Activated CD4-positive, CD25-positive, alpha-beta regulatory T cell (primary cell): ENCODE measurements at places on chromosomes 4 and X.

GRCh38 chrX:47172549-47172948 is 21.1 kb upstream of the UBA1 start:
- no peak for DNase-seq

- no peak for DNase-seq
Measured at GRCh38 chrX:134737721-134738369, 79.6 kb upstream of the PLAC1 start.

- DNase-seq: no peak
Measured at GRCh38 chrX:67114635-67115034, 429.2 kb upstream of the AR start.

DNA sequence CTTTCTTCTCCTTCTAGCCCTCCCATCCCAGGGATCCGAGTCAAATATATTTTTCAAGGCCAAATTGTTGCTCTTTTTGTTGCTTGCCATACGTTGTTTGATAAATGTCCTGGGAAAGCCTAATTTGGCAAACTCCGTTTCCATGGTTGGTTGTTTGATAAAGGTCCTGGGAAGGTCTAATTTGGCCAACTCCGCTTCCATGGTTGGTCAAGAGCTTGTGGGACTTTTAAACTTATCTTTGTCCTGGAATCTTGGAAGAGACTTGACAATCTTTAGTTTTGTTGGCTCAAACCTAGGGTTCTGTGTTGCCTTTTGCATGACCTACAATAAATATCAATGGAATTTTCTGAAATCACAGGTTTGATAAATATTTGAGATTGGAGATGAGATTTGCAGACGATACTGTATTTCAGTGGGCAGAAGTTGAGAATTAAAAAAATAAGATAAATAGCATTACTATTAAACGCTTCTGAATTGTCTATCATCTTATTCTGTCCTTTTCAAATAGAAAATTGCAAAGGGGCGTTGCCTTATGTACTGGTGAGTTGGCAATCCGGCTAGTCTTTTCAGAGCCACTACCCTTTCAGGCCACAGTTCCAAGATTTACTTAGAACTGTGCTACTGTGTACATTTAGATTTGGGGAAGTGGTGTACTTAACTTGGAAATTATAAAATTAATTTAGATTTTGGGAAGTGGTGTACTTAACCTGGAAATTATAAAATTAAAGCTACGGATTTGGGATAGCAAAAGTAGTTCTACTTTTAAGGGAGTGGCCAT is 804 bp downstream of the OSTC start:
- no peak for DNase-seq

- DNase-seq: no peak
Measured at GRCh38 chr4:38535717-38536116, 128.3 kb upstream of the KLF3 start.

GRCh38 chr4:185210102-185210981 is 944 bp downstream of the SNX25 start:
- peak; percentile 12 for DNase-seq

- no peak for DNase-seq
Measured at GRCh38 chr4:40621592-40622512, 7.8 kb downstream of the RBM47 start.

GRCh38 chr4:138599965-138600364 is 357.8 kb upstream of the SLC7A11 start:
- DNase-seq: no peak

DNA sequence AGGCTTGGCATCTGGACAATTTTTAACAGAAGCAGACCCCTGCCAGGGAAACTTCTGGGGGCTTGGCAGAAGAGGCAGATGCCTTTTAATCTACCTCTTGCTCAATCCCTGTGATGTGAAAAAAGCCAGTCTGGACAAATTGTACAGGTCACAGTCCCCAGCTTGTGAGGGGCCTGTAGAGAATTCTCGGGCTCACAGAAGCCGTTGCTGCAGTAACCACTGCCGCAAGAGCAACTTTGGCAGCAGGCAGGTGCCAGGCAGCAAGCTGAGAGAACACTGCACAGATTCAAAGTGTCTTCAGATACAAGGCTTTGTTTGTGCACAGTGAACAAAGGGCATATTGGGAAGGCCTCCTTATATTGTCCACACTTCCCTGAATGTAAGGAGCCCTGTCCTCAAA is 11.7 kb downstream of the GPKOW start:
- no peak for DNase-seq

DNA sequence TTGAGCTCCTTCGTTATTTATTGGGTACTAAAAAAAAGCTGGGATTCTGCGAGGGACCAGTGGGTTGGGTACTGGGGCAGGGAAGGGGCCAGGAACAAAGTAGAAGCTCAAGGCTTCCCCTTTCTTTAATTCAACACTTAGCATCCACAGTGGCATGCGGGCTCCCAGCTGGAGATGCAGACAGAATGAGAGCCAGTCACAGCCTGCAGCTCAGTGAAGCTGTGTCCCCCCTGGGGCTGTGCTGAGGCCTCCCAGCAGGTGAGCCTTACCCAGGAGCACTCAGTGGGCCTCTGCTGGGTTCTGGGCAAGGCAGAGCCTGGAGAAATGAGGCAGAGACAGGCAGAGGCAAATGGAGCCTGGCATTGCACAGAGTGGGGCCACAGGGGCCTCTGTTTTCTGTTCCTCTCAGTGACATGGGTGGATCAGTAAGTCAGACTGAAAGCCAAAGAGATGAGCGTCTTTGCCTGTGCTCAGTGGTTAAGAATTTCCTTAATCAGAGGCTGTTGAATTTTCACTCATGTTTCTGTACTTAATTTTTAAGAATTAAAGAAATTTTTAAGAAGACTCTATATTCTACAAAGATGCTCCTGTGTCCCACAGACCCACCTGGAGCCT is 181.4 kb upstream of the RBPJ start:
- DNase-seq: no peak

GRCh38 chr4:8919651-8920288 is 48.1 kb upstream of the HMX1 start:
- DNase-seq: no peak

- DNase-seq: no peak
Measured at GRCh38 chrX:19720236-19720635, 167.2 kb downstream of the SH3KBP1 start.

DNA sequence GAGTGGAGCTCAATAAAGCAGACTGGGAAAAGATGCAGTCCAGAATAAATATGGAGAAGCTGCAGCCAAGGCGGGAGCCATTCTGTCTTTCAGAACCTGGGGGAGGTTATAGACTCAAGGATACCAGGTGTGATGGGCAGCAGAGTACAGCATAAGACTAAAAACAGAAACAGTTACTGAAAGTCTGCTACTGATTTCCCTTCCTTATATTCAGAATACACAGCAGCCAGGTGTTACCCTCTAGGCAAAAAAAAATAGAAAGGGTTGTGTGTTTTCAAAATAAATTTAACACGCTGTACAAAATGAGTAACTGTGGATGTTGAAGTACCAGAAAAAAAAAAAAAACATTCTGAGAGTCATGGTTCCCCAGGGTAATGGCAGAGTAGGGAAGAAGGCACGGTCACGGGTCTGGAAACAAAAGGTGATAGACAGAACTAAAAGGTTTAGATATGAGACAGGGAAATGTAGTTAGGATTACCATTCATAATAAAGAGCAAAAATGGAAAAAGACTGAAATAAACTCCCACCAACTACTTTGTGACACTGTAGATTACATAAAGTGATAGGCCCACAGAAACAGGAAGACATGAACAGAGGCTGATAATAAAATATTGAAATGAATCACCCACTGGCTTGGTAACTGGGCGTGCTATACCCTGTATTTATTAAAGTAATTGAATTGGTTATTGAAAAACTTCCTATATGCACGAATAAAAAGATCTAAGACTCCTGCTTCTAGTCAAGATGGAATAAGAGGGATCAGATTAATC is 10.8 kb upstream of the HHIP start:
- no peak for DNase-seq

DNA sequence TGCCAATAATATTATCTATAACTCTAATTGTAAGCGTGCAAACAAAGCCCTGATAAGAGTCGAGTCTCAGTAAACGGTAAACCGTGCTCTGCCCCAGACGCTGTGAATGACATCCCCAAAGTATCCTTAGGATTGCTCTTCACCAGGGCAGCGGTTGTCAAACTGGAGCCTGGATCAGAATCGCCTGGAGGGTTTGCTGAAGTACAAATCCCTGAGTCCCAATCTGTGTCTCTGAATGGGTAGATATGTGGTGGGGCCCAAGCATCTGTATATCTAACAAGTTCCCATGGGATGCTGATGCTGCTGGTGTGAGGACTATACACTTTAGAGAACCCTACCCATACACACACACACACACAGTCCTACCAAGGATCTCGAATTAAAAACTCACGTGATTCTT is 813 bp upstream of the APBB2 start:
- DNase-seq: no peak

- no peak for DNase-seq
Measured at GRCh38 chrX:49271341-49271740, 1.7 kb downstream of the PPP1R3F start.

GRCh38 chrX:134929808-134930207 is 61.0 kb upstream of the SMIM10 start:
- DNase-seq: no peak

GRCh38 chrX:120672389-120672788 is 42.5 kb upstream of the C1GALT1C1 start:
- DNase-seq: no peak

DNA sequence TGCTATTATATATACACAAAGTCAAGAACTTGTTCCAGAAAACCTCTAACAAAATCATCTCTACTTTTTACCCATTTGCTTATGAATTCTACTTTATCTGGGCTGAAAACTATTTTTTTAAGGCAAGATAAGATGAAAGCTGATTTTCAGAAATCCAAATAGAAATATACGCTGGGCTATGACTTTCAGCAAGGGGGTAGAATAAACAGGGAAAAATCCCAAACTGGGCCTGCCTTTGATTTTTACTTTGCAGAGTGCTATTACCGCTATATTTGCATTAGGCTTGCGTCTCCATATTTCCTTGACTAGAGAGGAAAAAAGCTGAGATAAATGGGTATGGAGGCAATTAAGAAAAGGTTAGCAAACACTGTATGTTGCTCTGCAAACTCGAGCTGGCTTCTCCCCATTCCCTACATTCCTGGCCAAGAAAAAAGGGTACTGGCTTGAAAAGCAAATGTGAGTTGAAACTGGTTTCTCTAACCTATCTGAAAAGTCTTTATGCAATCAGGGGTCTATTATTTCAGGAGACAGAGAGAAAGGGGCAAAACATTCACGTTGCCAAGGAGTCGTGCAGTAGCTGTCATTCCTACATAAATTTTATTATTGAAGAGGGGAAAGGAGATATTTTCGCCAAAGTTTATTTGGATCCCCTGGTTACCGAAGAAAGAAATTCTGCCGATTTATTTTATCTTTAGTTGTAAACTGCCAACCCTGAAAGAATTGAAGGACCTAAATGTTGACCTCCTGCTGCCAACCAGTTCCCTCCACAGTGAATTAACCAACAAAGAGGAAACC is 2.2 kb downstream of the TMEM47 start:
- no peak for DNase-seq

GRCh38 chr4:184643731-184644130 is 5.5 kb downstream of the CASP3 start:
- DNase-seq: no peak

GRCh38 chr4:173717581-173717980 is 187.6 kb upstream of the HAND2 start:
- DNase-seq: no peak

DNA sequence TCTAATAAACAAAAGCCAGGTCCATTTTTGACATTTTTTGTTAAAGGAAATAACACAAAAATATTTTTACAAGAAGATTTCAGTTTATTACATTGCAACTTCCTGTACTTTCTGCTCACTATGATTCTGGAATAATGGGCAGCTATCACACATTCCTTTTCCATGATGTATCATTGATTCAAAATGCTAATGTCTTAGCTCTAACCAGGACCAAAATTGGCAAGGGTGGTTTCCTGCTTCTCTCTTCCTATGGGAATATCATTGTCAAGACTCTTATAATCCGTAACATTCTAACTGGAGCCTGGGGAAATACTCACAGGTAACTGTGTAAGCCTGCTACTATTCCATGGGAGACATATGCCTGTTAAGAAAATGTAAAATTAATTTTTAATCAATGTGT is 218.6 kb downstream of the DCAF12L2 start:
- DNase-seq: no peak

GRCh38 chrX:1147611-1148515 is 64.6 kb downstream of the CRLF2 start:
- no peak for DNase-seq

- DNase-seq: no peak
Measured at GRCh38 chr4:123996718-123997510, 600.3 kb downstream of the SPRY1 start.

- DNase-seq: no peak
Measured at GRCh38 chr4:143140696-143141095, 44.0 kb upstream of the USP38 start.

DNA sequence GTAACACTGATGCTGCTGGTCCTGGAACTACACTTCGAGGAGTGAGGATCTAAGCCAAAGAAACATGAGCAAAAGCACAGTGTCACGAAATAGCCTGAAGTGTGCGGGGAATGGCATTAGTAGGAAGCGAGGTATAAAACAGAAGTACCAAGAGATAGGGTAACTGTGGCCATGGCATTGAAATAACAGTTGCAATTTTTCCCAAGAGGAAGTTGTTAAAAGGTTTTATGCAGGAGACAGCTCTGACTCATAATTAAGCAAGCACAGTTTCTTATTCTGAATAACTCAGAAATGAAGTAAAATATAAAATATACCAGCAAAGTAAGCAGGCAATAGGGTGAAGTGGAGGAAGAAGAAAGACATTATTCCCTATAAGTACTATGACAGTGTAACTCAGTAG is 90.3 kb upstream of the TMEM150C start:
- no peak for DNase-seq

GRCh38 chr4:177008071-177008835 is 215.5 kb upstream of the VEGFC start:
- no peak for DNase-seq

GRCh38 chr4:125355791-125356190 is 41.0 kb downstream of the FAT4 start:
- DNase-seq: no peak

- DNase-seq: no peak
Measured at GRCh38 chrX:2542826-2543521, 42.2 kb upstream of the DHRSX start.

- DNase-seq: no peak
Measured at GRCh38 chr4:99382745-99383360, 30.3 kb upstream of the ADH1C start.

GRCh38 chr4:116361790-116362189 is 723.6 kb downstream of the TRAM1L1 start:
- DNase-seq: no peak

DNA sequence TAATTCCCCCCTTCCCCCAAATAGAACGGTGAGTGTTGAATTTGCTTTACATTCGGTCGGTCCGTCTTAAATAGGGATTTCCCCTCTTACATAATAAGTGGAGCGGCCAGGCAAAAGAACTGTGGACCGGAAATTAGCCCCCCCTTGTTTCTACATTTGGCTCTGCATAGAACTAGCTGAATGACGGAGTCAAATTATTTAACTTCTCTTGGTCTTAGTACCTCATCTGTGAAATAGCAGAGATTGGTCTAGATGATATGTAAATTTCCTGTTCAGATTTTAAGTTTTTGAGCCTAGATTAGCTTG is 1.3 kb downstream of the SPATA18 start:
- DNase-seq: no peak

- peak; percentile 24 for DNase-seq
Measured at GRCh38 chr4:70704215-70704930, 16.0 kb downstream of the UTP3 start.

GRCh38 chr4:112270640-112271421 is 14.9 kb downstream of the TIFA start:
- no peak for DNase-seq

- no peak for DNase-seq
Measured at GRCh38 chr4:87851953-87852352, 19.2 kb downstream of the MEPE start.
